ENCODE measurements at places on chromosomes 1 and 21.

- DNase-seq: no peak
These were observed 20.4 kb upstream of the VPS13D start for GRCh38 chr1:12209495-12209832.

DNA sequence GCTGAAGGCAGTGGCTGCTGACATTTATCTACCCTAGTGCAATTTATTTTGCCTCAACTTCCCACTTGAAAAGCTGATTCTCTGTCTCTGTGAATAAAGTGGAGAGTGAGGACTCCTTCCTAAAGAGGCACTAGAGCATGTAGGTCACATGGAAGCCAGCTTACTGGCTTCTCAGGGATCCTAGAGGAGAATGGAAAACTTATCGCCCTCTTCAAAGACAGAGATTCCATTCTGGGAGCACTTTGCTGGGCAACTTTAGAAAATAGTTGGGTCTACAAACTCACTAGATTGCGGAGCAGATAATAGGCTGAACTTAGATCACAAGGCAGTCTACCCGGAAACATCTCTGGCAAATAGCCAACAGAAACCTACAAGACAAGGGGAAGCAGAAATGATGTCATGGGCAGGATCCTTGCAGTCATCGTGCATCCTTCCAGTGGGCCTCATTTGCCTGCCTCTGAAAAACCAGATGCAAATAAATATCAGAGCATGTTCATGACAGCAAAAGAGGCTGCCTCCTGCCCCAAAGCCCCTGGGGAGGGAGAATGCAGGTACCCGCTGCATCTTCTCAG, 104.8 kb upstream of the BARHL2 start:
- DNase-seq: no peak

DNA sequence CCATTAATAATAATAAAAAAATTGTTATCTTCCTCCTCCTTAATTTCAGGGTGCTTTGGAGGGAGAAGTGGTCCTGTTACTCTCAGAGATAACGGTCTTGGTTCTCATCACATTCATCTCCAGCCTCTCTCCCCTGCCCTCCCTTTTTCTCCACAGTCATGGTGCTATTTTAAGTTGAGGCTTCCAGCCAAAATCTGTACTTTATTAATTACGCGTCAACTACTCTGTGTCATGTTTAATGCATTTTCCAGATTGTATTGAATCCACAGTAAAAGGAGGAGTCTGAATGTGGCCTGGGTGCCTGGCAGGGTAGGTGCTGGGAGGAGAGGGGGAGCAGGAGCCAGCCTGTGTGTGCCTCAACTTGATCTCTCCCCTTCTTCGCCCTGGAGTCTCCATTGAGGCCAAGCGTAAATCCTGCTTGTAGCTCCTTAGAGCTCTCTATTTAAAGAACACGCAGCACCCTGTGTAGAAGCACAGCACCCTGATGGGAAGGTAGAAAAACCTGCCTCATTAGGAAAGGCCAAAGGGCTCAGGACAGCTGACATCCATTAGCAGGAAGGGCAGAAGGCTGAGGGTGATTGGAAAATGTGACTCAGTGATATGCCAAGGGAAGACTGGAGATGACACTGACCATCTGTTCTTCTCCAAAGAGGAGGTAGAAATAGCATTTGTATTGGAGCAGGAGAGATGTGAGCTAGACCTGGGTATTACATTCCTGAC, 82.4 kb downstream of the PLXNA2 start:
- no peak for DNase-seq

DNA sequence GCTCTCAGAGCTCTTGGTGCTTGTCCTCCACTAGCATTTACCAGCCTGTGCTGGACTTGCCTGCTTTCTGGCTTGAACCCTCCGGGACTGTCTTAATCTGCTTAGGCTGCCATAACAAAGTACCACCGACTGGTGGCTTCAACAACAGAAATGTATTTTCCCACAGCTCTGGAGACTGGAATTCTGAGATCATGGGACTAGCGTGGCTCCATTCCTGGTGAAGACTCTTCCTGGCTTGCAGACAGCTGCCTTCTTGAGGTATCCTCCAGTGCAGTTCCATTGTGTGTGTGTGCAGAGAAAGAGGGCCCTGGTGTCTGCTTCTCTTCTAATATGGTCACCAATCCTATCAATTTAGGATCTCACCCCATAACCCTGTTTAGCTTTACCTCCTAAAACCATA, 22.0 kb upstream of the RCAN1 start:
- DNase-seq: no peak

GRCh38 chr1:176869577-176869976, 294.9 kb downstream of the ASTN1 start:
- no peak for DNase-seq

DNA sequence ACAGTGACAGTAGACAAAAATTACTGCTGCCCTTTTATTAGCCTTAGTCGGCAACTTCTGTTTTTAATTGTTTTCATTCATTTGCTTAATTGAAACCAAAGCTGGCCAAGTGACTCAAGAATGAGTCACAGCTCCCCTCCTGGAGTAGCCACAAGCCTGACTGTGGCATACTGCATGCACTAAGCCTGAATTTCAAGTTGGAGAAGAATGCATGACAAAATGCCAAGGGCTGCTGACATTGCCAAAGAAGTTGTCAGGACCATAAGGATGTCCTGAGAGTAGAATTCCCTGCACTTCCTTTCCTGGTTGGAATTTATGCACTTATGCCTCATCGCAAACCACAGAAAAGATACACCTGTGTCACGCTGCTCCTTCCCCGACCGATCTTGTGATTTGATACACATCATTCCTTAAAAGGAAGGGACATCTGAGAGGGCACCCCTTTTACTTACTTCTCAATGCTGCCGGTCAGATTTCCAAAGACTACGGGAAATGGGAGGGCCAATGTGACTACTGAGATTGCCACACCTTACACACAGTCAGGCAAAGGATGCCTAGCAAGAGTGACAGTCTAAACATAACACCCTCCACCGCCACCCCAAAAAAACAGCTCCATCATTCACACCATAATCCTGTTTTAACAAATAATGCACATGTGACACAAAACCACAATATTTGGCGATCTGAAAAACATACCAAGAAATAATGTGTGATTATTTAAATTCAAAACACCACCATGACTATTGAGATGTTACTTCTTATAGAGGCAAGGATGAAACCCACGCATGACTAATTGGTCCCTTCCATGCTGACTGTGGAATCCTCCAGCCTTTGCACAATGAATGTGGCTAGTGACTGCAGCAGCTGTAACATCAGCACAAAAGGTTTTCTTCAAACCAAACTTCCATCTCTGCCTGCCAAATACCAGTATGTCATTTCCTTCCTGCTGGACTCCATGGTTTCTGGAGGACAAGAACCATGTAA, 28.2 kb downstream of the VAV3 start:
- DNase-seq: peak; percentile 40

- DNase-seq: no peak
These were observed 199.1 kb upstream of the LMO4 start for GRCh38 chr1:87129606-87130005.

- DNase-seq: no peak
These were observed 248.3 kb upstream of the CAMK1G start for GRCh38 chr1:209335178-209335577.

DNA sequence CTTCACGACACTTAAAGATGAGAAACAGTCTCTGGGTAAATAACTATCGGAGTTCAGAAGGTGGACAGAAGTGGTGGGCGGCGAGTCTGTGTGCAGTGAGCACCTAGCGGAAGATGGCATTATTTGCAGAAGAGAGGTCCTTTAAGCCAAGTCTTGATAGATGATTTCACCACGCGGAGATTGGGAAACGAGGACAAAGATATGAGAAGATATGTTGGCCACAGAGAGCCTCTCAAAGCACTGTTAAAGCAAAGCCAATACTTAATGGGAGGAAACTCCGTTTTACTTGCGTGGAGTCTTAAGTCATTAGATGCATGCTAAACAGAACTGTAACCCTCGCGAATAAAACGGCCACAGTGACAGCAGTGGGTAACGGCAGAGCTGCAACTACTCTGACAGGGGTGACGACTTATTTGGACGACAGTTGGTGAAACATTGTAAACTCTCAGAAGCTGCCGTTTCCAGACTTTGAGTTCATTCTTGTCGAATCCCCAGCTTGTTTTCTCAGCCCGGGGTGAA, 577 bp upstream of the CEP350 start:
- no peak for DNase-seq

- DNase-seq: no peak
These were observed 57.6 kb upstream of the GNG12 start for GRCh38 chr1:67890857-67891256.

DNA sequence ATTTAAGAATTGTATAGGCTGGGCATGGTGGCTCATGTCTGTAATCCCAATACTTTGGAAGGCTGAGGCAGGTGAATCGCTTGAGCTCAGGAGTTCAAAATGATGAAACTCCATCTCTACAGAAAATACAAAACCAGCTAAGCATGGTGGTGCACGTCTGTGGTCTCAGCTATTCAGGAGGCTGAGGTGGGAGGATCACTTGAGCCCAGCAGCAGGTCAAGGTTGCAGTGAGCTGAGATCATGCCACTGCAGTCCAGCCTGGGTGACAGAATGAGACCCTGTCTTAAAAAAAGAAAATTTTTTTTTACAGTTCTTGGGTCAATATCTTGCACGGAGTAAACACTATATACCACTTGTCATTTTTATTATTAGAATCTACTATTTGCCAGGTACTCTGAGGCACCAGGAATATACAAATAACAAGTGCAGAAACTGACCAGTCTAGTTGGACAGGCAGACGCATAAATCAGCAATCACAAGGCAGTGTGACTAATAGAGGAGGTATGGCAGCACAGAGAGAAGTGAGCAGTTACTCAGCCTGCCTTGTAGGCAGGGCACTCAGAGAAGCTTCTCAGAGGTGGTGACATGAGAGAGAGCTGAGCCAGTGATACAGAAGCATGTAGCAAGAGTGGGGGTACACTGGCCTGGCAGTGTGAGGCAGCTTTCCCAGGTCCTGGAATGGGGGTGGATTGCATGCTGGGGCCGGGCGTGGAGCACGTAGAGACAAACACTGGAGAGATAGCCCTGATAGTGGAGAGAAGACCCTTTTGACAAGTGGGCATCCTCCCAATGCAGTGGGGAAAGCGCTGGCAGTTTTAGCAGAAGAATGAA, 8.0 kb downstream of the PHLDA3 start:
- no peak for DNase-seq

DNA sequence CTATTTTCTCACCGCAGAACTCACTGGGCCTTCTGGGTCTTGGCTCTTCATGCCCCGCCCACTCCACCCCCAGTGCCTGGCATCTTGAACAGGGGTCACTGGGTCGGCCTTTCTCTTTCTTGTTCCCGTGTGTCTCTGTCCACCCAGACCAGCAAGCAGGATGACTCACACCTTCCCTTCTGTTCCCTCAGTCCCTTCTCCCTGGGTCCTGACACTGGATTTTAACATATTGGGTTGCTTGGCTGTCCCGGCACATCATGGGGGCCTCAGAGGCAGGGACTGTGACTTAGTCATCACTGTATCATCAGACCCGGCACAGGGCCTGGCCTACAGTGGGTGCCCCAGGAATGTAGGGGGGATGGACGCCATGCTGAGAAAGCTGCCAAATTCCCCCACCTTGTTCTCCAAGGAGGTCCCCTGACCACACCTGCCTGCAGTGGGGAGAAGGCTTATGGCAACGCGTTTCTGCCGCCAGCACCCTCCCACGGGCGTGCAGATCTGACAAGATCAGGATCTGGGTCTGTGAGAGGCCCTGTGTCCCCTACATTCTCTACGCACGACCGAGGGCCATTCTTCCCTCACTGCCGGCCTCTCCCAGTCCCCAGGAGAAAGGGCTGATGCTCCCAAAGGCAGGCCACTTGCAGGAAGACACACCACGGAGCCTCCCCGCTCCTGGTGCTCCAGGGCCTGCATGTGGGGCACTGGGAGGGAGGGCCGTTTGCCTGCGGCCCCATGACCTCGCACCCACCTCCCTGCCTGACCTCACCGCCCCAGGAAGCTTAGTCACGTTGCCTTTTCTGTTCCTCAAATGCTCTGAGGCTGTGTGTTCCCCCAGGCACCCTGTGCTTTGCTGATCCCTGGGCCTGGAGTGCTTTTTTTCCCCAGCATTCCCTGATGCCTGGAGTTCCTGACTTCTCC, 157.2 kb upstream of the TMEM51 start:
- no peak for DNase-seq

GRCh38 chr1:215487466-215487865, 79.6 kb upstream of the KCTD3 start:
- no peak for DNase-seq

- DNase-seq: no peak
These were observed 122.0 kb upstream of the B3GALT2 start for GRCh38 chr1:193308438-193308837.

Data from GM06990 (cell line).